ENCODE measurements at places on chromosomes 5 and 9.

DNA sequence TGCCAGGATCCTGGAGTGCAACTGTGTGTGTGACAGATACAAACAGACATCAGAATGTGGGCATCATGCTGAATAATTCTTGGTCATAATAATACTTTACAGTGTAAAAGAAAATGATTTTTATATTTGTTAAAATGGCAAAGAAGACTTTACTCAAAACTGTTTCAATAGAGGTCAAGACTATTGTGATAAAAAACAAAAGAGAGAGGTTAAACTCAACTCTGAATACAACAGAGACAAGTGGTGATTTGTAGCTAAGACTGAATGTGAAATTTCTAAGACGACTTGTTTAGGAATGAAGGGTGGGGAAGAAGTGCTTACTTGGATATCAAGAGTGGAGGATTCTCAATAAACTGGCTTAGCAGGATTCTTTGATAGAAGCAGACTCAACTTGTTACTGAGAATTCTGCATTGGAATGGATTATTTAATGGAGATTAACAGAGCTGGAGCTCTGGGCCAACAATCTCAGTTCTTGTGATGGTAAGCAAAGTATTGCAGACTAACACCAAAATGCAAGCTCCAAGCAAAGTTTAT is 457.4 kb upstream of the CDH18 start:
- no peak for DNase-seq

DNA sequence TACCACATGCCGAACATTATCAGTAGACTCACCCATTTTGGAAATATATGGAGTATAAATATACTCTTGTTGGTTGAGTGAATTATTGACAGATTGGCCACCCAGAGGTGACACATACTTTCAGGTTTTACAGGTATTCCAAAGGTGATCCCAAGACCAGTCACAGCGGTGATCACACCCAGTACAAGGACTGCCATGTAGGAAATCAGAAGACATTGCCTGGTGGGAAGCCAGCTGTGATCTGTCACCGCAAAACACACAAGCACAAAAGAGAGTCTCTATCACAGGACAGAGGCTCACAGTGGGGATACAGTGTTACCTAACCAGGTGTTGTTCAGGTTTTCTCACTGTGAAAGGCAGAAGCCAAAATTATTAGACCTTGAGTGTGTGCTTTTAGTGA is 15.8 kb downstream of the BTF3 start:
- no peak for DNase-seq

DNA sequence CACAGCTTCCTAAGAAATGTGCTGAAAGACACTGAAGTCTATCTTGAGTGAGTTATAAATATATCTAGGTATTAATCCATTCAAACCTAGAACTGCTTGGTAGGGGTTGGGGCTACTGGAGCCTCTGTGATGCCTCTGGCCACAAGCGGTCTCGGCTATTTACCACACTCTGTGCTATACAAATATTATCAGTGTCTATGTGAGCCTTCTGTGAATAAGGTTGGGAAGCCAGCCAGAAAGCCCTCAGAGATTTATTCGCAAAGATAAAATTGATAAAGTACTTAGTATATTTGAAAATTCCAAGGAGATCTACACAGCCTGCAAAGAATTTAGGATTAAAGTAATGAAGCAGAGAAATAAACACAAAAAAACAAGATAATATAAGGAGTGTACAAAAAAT is 41.4 kb downstream of the LIFR start:
- no peak for DNase-seq

DNA sequence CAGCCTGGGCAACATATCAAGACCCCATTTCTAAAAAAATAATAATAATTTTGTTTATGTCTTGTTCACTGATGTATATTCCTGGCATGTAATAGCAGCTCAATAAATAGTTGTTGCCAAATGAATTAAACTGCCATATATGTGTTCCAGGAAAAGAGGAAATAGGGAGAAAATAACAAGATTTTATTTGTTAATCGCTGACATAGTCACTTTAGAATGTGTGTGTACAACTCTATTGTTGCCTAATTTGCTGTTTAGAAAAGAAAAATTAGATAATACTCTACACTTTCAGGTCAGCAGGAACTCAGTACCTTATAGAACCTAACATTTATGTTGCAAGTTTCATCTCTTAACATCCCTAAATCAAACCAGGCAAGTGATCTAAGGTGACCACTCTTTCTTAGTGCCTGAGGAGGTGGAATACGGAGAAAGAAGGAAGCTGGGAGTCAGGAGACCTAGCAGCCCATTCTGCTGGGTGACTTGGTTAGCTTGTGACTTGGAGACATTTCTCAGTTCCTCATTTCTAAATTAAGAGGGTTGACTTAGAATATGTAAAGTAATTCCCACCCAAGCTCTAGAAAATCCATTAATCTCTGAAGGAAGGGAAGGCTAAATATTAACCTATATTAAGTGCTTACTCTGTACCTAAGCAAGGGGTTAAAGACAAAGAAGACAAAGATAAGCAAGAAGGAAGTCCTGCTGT is 110.3 kb upstream of the IQGAP2 start:
- DNase-seq, result no peak

- no peak for DNase-seq
These were observed 53.4 kb upstream of the ALDH1B1 start for GRCh38 chr9:38339087-38339486.

GRCh38 chr5:155309021-155309746 is 295.6 kb downstream of the KIF4B start:
- no peak for DNase-seq

DNA sequence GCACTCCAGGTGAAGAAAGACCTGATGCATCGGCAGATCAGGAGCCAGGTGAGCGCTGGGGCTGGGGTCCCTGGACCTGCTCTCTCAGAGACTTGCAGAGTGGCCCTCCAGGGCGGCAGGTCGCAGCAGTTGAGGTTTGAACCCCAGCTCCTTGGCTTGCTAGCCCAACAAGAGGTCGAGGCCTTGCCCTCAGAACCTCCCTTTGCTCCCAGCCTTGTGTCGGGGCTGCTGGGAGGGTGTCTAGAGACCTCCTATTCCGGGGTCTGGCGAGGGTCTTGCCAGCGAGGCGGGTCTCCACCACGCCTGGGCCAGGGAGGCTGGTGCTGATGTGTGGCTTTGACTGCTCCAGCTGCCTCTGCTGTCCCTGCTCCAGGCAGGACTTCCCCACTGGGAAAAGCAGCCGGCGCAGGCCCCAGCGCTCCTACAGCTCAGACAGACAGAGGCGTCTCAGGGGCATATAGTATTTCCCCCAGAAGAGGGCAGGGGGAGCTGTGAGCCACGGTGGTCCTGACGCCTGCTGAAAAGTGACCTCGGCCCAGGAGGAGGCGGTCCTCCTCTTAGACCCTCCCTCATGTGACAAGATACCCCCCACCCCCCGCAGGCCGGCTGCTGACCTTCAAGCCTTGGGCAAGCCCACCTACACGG is 38.3 kb downstream of the LRSAM1 start:
- DNase-seq, result no peak

DNA sequence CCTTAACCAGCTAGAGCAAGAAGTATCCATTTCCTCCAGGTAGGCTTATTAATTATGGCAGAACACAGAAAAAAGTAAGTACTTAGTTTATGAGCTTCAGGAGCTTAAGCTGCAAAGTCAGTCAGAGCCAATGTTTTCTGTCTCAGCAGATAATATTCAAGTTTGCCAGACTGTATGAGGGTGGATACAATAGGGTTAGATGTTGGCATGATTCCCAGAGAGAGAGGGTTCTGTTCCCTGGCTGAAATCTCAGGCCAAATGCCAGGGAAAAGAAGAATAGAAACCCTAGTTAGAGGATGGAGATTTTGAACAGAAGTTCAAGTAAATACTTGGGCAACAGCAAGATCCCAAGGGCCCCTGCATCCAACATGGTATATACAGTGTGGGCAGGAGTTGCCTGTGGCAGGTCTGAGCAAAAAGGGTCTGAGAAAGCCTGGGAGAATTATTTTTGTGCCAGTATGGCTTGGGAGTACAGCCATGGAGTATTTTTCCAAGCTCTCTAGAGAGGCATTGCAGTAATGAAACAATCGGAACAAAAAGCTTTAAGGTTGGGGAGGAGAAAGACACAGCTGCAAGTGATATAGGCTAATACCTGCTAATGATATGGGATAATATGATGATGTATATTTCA is 31.0 kb upstream of the ISOC1 start:
- DNase-seq, result no peak

DNA sequence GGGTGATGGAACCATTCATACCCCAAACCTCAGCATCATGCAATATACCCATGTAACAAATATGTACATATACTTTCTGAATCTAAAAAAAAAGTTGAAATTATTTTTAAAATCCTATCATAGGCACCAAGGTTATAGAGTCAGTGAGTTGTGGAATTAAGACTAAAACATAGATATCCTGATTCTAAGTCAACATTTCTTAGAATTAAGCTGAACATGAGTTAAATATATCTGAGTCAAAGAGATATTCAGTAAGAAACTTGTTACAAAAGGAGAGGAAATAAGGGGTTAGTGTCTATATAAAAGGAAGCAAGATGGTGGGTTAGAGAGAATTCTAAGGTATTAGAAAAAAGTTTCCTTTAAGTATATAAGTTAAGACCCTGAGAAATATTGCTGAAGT is 89.9 kb downstream of the CCDC192 start:
- no peak for DNase-seq
